Stimulated activated CD8-positive, alpha-beta memory T cell treated with anti-CD3 and anti-CD28 coated beads, Interleukin-15, amount 100 ng/mL, for 4 hours (primary cell): ENCODE measurements at places on chromosomes 4 and X.

DNA sequence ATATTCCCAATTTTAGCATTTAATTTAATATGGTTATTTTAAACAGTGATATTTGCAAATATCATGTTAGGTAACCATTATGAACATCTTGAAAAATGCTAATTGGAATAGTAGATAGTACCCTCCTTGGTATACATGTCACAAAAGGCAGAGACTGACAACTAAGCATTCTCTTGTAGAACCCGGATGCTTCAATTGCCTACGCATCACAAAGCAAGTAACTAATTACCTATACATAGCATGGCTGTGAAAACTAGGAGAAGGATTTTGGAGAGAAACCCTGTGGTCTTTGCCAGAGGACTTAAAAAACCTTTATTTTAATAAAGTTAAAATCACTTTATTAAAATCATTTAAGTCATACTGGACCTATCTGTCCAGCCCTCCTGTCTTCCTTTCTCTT is 764.1 kb upstream of the TENM3 start:
- DNase-seq, result no peak

DNA sequence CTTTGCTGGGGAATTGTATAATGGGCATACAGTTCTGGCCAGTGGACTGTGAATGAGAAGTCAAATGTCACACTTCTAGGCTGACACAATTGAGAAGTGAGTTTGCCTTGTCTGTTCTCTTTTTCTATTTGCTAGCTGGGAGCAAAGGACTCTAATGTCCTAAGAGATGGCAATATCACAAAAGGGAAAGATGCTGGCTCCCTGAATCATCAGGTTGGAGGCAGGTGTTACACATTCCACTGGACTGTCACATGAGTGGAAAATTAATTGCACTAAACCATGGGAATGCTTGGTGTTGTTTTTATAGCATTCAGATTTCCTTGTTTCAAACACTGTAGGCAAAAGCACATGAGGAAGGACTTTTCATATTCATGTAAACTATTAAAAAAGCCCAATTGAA is 388.3 kb downstream of the ADAM29 start:
- DNase-seq, result no peak

GRCh38 chr4:158020176-158020575 is 152.6 kb downstream of the GASK1B start:
- no peak for DNase-seq

DNA sequence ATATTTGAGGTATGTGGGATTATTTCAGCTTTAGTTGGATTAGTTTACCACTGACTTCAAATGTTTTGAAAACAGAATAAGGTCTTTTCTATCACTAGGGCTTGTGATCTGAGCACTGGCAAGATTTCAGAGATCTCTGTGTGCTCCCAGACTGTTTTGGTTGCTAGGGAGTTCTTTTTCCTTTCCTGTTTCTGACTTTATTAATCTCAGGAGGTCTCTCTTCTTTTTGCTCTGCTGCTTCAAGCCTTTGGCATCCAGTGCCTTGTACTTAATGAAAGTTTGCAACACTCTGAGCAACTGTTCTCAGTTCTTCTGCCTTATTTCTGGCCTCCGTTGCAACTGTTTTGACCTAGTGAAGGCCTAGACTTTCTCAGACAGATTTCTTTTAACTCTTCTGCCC is 32.1 kb upstream of the PAQR3 start:
- DNase-seq, result no peak

GRCh38 chrX:119340606-119341205 is 58.4 kb upstream of the SLC25A43 start:
- no peak for DNase-seq

DNA sequence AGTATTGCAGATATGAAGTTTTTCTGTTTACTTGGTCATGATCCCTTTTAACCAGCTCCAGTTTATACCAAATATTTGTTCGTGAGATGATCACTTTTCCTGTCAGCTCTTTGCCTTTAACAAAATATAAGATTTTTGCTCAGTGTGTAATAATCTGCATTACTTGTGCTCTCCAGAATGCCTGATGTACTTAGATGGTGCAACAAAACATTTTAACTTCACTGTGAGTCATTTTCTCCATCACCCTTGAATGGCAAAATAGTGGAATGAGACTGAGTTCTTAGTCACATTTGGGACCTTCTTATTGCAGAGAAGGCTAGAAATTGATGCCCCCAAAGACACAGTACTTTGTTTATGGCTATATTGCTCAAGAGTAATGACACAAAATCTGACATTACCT is 252.0 kb downstream of the FRMPD4 start:
- DNase-seq, result no peak

DNA sequence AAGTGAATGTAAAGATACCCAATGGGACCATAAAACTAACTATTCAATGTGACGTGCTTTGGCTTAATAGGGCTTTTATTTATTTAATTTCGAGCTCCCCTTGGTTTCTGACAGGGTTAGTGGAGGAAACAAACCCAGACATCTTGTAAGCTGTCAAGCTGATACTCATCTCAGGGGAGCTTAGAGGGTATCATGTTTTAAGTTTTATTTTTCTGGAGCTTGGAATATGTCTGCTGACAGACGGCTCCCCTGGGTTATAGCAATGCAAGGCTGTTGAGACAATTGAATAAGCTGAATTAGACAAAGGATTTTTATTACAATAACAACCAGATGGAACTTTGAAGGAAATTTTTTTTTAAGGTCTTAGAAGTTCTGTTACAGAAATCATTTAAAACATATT is 456.5 kb downstream of the IL1RAPL1 start:
- no peak for DNase-seq

DNA sequence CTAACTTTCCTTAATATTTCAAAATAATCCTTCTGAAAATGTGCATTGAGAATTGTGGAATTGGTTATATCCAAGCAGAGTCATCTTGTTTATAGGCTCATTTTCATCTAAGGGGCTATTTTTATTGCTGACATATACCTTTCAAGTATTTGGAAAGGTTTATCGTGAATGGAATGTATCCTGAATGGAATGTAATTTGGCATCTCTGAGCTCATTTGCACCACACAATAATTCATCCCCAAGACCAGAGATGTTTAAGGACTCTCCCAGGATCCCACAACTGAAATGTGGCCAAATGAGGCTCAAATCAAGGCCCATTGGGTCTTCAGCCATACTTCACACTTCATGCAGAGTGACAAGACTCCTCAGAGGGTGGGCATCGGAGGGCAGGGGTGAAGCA is 7.5 kb upstream of the SETD7 start:
- DNase-seq, result no peak

- no peak for DNase-seq
Observed at GRCh38 chr4:189809241-189809735, 131.4 kb upstream of the FRG1 start.

- no peak for DNase-seq
Observed at GRCh38 chr4:144851948-144852347, 206.0 kb downstream of the HHIP start.

DNA sequence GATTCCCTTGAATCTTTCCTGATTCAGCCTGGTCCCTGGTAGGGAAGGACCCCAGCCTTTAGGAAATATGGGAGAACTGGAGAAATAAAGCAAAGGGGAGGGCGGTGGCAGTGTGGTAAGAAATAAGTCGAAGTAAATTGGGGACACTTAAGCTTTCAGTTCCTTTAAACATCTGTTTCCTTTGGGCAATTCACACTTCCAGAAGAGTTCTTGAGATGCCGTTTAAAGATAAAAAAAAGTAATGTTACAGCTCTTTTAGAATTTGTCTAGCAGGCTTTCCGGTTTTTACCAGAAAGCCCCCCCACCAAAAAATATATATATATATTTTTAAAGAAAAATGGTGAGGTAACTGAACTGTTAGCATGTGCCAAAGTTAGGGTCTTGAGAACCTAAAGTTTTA is 46.6 kb downstream of the TSPAN7 start:
- DNase-seq, result no peak

GRCh38 chr4:34365946-34366345 is 1878.4 kb downstream of the ARAP2 start:
- no peak for DNase-seq

GRCh38 chr4:138890891-138891570 is 124.5 kb upstream of the NOCT start:
- no peak for DNase-seq

- DNase-seq, result no peak
Observed at GRCh38 chrX:65647801-65648200, 19.7 kb upstream of the MSN start.

GRCh38 chr4:55920571-55920970 is 28.2 kb upstream of the CEP135 start:
- no peak for DNase-seq

DNA sequence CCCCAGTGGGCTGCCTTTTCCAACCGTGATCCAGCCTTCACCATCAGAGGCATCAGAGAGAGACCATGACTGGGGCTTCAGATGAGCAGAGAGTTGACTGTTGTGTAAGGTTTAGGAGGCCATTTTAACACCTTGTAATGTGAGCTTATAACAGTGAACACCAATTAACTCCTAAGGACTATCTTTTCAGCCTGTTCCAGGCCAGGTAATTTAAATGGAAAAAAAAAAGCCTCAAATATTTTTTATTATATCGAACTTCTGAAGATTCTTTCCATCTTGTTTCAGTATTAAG is 13.3 kb upstream of the ELOVL6 start:
- DNase-seq, result no peak

GRCh38 chr4:16914208-16914607 is 15.8 kb upstream of the LDB2 start:
- no peak for DNase-seq

DNA sequence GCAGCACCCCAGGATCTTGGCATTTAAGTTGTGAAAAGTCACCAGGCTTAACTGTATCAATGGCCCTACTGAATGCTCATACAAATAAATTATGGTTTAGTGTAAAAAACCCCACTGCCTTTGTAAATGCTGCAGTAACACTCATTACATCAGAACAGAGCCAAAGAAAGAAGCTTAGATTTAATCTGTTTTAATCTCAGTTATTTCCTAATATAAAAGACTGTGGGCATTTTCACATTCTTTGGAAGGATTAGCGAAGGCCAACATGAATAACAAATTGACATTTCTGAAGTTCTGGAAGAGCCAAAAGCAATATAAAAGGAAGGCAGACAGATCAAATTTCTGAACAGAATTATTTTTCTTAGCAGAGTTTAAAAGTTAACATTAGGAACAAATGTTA is 140.0 kb upstream of the HCCS start:
- no peak for DNase-seq

- DNase-seq, result no peak
Observed at GRCh38 chrX:46770817-46771163, 11.9 kb upstream of the SLC9A7 start.

DNA sequence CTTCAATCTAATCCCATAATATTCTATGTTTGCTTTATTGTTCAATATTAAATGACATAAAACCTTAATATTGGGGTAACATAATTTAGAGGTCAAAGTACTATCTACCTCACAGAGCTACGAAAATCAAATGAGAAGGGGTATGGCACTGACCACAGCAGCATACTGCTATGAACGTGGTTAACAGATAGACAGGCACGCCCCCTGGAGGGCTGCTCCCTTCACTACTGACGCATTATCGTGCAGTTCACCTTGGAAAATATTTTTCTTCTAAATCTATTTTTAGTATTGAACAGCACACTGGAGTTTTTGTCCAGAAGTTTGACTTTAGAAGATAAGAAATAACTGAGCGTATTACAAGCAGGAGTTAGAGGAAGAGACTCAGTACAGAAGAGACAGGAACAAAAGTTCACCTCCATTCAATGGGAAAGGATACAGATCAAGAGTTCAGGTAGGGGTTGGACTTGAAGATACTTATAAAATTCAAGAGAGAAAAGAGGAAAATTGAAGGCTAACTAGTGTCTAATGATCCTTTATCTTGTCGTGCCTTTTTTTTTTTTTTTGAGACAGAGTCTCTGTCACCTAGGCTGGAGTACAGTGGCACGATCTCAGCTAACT is 22.7 kb downstream of the MAP9 start:
- DNase-seq, result no peak

DNA sequence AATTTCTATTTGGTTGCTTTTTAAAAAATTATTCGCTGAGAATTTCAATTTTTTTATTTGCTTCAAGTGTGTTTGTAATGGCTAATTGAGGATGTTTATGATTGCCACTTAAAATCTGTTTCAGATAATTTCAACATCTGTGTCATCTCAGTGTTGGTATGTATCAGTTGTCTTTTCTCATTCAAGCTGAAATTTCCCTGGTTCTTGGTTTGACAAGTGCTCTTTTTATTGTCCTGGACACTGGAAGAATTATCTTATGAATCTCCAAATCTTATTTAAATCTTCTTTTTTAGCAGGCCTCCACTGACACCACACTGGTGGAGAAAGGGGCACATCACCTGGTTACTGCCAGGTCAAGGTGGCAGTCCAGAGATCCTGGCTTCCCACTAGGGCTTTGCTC is 21.5 kb downstream of the CHST7 start:
- DNase-seq, result no peak

DNA sequence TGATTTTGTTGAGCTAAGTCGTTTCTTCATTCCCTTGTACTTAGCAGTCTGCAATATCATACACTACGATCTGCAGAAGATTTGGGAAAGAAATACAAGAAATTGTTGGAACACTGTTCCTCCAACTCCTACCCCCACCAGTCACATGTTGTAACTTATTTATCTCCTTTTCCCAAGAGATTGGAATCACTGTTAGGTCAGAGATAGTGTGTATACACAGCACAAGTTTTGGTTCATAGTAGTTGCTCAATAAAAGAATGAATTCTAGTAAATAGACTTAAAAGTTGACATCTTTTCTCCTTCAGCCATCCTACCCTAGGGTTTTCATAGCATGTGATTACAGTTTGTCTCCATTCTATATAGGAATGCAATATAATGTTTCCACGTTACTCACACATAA is 68.8 kb downstream of the ARFIP1 start:
- no peak for DNase-seq

DNA sequence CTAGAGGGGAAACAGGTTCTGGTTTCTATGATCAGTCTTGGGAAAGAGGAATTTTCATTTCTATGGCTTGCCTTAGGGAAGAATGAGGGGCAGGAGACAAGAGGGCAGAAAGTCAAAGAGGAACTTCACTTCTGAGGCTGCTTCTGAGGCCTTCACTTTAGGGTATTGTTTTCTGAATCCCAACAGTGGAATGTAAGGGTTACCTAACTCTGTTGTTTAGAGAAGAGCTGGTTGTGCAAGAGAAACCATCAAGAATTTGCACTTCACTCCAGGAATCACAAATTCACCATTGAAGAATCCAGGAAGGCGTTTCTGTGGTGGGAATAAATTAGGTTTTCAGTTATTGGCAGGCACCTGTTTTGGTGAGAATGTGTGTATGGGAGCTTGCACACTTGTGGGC is 126.7 kb upstream of the AMOT start:
- no peak for DNase-seq

GRCh38 chrX:39507034-39507433 is 590.7 kb downstream of the BCOR start:
- no peak for DNase-seq

- DNase-seq, result no peak
Observed at GRCh38 chr4:25978327-25978726, 64.3 kb downstream of the SMIM20 start.

DNA sequence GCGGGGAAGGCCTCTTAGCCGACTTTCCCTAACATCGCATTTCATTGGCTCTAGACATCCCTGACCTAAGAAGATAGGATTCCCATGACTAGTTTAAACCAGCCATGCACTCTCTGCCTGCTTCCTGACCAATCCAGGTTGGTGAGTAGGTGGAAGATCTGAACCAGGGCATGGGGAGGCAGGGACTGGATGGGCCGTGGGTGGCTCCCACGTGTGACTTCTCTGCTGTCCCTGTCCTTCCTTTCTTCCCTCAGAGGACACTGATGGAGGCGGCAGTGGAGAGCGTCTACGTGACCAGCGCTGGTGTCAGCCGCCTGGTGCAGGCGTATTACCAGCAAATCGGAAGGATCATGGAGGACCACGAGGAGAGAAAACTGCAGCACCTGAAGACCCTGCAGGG is 90.7 kb downstream of the EVC start:
- DNase-seq, result no peak
